ENCODE measurements at places on chromosomes 3 and 15.

GRCh38 chr15:100021653-100022052 is 288.4 kb upstream of the LYSMD4 start:
- DNase-seq: no peak

DNA sequence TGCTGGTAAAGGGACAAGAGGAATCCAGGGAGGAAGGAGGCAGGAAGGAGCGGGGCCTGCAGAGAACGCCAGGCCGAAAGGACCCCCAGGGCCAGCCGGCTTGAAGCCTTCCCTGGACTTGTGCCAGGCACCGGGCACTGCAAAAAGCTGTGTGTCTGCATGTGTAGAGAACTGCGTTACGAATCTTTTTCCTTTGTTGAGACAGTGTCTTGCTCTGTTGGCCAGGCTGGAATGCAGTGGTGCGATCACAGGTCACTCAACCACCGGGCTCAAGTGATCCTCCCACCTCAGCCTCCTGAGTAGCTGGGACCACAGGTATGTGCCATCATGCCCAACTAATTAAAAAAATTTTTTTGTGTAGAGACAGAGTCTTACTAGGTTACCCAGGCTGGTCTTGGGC is 17.0 kb upstream of the MUC4 start:
- no peak for DNase-seq

GRCh38 chr3:76349715-76350480 is 564.5 kb upstream of the ZNF717 start:
- no peak for DNase-seq

DNA sequence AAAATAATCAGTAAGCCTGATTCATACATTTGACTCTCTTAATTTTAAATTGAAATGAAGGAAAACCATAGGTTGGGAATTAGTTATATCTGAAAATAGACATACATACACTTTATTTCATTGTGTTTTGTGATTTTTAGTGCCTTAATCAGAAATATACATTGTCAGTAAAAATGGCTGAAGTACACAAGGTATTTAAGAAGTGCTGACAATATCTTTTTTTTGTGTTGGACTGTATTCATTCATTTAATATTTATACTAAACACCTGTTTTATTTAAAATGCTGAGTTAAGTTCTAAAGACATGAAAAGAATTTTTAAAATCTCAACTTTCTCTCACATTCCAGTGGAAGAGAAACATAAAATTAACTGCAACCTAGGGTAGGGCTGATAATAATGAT is 413.3 kb downstream of the PLCL2 start:
- no peak for DNase-seq

DNA sequence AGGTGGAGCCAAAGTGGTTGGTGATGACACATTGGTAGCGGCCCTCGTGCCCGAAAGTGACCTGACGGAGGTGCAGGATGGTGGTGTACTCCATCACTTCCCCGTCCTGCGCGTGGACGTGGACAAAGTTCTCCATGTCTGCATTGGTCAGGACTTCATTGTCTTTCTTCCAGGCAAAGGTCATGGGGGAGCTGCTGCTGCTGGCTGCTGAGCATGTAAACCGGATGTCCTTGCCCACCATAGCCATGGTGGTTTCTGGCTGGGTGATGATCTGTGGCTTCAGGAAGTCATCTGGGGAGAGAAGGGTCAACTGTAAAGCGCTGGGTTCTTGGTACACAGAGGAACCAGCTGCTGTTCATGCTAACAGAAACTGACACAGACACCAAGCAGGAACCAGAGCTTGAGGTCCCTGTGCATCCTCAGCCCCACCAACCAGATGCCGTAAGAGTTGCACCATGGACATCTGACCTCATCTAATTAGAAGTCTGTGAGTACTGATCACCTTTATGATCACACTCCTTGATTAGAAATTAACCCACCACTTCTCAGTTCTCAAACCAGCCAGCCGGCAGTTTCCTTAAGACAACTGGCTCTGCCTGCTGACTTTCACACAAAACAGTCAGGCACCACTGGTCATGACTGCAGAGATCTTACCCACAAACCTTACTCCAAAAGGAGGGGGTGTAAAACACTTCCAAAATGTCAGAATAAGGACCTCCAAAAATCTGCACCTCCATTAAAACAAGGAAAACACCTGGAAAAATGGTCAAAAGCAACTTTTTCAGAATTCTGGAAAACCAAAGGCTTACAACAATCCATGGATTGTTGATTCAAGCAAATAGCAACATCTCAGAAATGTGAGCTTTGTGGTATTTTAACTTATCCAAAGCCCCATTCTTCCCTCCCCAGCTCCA is 114.6 kb downstream of the LRIG1 start:
- DNase-seq: no peak

DNA sequence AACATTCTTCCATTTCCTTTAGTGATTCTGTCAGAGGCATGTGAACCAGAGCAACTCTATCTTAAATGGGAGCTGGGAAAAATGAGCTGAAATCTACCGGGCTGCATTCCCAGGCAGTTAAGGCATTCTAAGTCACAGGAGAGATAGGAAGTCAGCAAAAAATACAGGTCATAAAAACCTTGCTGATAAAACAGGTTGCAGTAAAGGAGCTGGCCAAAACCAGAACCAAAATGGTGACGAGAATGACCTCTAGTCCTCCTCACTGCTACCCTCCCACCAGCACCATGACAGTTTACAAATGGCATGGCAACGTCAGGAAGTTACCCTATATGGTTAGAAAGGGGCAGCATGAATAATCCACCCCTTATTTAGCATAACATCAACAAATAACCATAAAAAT is 66.4 kb downstream of the B3GALNT1 start:
- no peak for DNase-seq

DNA sequence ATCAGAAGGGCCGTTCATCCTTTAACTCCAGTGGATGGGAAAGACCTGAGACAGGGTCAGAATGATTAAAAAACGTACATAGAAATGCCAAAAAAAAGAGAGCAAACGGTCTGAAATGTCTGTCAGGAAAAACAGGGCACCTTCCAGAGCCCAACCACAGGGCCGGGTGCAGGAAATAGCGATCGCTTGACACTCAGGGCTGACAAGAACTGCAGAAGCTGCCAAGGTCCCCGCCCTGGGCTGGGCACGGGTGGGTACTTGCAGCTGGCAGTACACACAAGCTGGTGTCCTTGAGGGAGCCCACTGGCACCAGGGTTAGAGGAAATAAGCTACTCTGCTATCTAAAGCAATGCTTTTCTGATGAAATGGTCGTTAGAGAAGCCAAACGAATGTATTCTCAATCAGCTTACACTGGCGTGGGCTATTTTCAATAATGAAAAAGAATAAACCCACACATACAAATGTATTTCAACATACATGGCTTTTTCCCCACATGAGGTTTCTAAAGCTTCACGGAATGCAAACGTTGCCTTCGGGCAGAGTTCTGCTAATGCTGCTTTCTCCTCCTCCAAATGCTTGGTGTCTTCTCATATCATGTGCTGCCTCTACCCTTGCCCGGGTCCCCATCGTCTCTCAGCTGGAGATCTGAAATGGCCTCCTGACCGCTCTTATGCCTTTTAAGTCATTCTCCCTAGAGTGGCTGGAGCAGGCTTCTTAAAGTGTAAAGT is 15.6 kb downstream of the FRMD4B start:
- DNase-seq: no peak

GRCh38 chr3:157805538-157805937 is 300.7 kb downstream of the SHOX2 start:
- DNase-seq: no peak

DNA sequence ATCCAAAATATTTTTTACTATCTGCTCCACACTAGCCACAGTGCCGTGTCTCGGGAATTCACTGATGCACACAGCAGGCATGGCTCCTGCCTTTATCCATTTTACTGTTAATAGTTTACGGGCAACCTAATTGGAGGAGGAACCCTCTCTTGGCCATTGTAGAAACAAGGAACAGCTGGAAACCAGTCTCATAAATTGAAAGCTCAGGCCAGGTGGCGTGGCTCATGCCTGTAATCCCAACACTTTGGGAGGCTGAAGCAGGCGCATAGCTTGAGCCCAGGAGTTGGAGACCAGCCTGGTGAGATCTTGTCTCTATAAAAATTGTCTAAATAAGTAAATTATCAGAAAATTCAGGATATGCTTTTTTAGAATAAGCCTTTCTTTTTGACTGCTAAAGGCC is 39.0 kb downstream of the IL5RA start:
- DNase-seq: no peak

DNA sequence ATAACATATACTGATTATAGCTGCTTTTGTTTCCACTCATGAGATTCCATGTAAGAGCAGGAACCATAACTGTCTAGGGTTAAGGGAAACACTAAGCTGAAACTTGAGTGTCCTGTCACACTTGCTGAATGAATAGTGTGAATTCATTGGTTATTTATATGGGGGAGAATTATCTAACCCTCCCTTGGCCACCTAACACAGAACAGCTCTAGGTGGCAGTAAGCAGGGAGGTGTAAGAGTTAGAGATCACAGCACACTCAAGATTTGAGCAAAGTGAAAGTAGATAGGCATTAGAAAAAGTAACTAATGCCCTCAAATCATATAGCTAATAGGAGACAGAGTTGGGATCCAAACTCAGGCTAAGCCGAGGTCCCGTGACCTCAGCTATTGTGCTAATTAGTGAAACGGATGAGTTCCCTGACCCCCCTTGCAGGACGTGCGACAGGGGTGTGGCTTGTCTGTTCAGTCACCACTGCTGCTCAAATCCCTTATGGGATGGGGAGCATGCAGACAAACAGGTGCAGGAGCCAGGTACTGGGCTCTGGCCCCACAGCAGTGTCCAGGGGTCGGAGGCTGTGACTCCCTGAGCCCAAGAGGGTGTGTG is 27.7 kb upstream of the ANO10 start:
- DNase-seq: no peak

GRCh38 chr3:159233734-159234133 is 431.9 kb downstream of the MFSD1 start:
- no peak for DNase-seq

- DNase-seq: no peak
Measured at GRCh38 chr3:55875113-55875512, 388.0 kb upstream of the WNT5A start.

- DNase-seq: no peak
Measured at GRCh38 chr3:156483961-156484787, 70.7 kb downstream of the SSR3 start.

- no peak for DNase-seq
Measured at GRCh38 chr3:140816372-140817195, 125.1 kb upstream of the SLC25A36 start.

- DNase-seq: no peak
Measured at GRCh38 chr15:56094171-56094570, 100.8 kb upstream of the NEDD4 start.

DNA sequence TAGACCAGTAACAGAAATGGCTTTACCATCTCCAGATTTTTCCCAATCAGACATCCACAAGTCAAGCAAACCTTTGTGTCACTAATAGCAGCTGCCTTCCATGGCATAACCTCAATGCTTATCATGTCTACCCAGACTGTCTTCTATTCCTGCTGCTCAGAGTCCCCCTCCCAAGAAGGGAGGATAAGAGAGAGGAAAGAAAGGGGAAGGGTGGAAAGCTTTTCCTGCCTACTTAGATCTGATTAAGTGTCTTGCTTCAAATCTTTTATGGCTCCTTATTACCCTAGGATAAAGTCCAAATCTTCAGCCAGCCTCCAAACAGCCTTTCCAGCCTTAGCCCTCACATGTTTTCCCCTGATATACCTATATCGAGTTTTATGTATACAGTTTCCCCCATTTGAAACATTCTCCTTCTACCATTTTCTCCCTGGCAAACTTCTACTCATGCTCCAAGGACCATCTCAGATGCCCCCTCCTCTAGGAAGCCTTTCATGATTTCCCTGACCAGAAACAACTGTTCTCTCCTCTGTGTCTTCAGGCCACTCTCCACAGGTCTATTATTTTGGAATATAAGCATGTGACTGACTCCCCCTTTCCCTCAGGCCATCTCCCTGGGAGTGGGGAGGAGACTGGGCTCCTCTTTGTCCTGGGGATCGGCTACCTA is 7.9 kb upstream of the SSUH2 start:
- no peak for DNase-seq

GRCh38 chr3:132351222-132351806 is 34.1 kb downstream of the ACP3 start:
- no peak for DNase-seq

Measured in DMS79 treated with DMSO at 0.1 percent for 48 hours (cell line).